ENCODE measurements at places on chromosomes 16 and 17.

DNA sequence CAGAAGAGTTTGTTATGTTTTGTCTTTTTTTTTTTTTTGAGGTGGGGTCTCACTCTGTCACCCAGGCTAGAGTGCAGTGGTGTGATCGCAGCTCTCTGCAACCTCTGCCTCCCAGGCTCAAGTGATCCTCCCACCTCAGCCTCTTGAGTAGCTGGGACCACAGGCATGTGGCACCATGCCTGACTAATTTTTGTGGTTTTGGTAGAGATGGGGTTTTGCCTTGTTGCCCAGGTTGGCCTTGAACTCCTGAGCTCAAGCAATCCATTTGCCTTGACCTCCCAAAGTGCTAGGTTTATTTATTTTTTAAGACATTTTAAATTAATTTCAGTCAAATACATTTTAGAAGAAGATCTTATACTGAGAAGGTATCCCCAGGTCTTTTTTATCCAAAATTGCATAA lies 366.7 kb downstream of the KCNJ2 start:
- no peak for DNase-seq

- DNase-seq = no peak
Measured at GRCh38 chr16:30025574-30025973, 2.6 kb downstream of the C16orf92 start.

DNA sequence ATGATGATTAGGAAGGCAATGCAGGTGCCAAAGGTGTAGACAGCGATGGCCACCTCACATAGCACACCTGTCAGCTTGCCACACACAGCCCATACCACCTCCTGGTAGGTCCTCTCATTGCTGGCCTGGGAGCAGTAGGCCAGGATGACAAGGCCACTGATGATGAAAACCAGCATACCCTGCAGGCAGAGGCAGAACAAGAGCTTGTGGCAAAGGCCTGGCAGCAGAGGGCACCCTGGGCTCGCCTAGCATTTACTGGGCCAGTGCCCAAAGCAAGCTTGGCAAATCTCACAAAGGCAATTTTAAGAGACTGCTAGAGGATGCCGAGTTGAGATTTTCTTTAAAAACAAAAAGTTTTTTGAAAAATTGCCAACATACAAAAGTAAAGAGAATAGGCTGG lies 5.9 kb downstream of the SLC38A7 start:
- DNase-seq = no peak

DNA sequence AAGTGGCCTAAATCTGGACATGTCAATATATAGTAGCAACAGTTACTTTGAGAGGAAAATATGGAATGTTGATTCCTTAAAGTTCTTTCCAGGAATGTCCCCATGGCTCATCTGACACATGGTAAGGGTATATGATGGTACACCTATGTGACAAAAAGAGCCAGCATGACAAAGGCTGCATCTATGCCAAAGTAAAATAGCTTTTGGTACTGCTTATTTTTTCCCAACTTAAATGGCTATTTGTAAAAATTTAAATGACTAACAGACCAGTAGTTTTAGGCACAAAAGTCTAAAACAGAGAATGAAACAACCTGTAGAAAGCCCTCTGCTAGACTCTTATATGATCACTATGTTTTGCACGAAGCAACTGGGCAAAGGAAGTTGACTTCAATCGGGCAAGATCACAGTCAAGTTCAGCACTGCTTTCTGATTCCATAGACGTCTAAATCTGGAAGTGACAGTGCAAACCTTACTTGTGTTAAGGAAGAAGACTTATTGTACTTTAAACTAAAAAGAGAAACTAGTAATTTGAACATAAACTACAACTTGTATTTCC lies 135.1 kb downstream of the SKAP1 start:
- DNase-seq = no peak

GRCh38 chr16:77840093-77840492 lies 51.7 kb downstream of the VAT1L start:
- no peak for DNase-seq

DNA sequence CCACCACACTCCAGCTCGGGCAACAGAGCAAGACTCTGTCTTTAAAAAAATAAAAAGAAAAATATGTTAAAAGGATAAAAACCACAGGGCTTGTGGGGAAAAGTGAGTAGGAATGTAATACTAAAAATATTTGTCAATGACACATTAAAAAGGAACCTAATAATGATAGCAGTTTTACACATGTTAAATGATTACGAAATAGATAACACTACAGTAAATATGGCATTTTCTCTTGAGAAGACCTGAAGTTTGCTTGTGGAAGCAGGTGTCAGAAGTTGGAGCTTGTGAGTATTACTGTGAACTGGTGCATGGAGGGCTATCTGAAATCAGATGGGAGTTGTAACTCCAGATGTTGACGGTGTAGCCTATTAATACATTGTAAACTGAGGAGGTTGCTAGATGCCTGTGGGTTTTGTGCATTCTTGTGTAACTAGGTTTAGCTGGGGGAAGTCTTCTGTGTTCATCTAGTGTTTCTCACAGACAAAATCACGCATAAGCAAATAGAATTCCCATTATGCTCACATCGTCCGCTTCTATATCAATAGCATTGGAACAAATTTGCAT lies 44.2 kb upstream of the CLEC18A start:
- no peak for DNase-seq

GRCh38 chr17:49775546-49776260 lies 11.8 kb upstream of the FAM117A start:
- no peak for DNase-seq

GRCh38 chr17:62760059-62760944 lies 47.8 kb downstream of the MARCHF10 start:
- DNase-seq = no peak

- DNase-seq = no peak
Measured at GRCh38 chr16:60815865-60816264, 1220.4 kb downstream of the CDH8 start.

DNA sequence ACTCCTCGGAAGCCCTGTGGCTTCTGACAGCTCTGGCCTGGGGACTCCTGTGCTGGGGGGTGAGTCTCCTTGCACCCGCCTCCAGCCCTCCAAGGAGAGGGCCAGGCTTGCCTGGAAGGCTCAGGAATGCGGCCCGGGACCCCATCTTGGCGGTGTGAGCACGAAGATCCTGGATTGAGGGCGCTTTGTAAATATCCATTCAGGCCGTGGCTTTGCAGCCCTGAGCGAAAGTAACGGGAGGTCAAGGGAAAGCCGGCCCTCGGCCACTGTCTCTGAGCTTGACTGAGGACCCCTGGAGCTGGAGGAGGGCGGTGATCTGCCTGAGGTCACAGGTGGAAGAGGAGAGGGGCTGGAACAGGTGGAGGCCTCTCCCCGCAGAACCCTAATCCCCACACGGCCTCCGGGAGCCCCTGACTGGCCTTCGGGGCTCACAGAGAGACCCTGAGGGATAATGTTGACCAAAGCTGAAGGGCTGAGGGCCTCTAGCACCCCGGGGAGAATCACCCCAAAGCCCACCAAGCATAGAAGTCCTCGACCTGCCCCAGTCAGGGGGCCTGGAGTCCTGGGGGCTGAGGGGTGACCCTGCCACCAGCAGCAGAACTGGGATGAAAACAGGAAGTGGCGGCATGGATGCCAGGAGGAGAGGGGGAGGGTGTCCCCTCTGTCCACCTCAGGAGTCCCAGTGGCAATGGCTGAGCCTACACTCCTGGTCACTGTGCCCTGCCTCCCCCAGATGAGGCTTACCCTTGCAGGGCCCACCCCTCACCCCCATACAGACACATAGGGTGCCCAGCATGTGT lies 8.3 kb upstream of the RASD1 start:
- no peak for DNase-seq

DNA sequence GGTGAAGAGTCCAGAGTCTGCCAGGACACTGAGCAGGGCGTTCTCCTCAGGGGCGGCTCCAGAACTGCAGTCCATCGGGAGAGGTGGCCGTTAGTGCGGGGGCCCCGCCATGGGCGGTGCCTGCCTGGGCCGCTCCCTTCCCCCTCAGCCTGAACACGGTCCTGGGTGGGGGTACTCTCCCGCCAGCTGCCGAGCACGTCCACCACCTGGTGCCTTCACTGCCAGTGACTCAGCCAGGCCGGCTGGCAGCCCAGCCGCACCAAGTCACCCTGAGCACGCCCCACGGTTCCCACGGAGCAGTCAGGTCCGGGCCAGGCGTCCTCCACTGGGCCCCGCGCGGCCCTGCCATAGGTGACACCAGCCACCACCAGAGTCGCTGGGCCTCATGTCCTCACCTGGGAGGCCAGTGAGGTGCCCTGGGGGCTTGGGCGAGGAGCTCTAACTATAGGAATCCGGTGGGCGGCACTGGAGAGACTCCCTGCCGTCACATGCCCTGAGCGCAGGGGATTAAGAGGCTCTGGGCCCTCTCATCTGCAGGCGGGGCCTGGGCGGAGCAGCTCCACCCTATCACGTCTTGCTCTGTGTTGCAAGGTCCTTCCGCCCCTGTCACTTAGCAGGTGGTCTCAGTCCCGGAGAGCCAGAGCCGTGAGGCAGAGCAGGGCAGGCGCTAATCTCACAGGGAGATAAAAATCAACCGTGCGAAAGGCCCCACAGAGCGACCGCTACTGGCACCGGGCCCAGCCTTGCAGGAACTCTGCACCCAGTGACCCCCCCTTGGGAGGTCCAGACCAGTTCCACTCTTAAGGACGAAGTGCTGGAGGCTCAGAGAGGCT lies 14.3 kb downstream of the PIEZO1 start:
- DNase-seq = no peak
